AG04450 (cell line): ENCODE measurements at places on chromosomes 12 and 14. TPM values are rescaled to one million over a fixed set of nuclear protein-coding genes. Genes with fewer than 3 reads are reported as not detected.

- DNase-seq = no peak
Observed at GRCh38 chr14:85634205-85634604, 104.3 kb downstream of the FLRT2 start.

TESPA1 gene
- polyA plus RNA-seq = not detected in 2 replicates

- DNase-seq = no peak
Observed at GRCh38 chr14:75283162-75283832, 4.7 kb downstream of the FOS start.

DNA sequence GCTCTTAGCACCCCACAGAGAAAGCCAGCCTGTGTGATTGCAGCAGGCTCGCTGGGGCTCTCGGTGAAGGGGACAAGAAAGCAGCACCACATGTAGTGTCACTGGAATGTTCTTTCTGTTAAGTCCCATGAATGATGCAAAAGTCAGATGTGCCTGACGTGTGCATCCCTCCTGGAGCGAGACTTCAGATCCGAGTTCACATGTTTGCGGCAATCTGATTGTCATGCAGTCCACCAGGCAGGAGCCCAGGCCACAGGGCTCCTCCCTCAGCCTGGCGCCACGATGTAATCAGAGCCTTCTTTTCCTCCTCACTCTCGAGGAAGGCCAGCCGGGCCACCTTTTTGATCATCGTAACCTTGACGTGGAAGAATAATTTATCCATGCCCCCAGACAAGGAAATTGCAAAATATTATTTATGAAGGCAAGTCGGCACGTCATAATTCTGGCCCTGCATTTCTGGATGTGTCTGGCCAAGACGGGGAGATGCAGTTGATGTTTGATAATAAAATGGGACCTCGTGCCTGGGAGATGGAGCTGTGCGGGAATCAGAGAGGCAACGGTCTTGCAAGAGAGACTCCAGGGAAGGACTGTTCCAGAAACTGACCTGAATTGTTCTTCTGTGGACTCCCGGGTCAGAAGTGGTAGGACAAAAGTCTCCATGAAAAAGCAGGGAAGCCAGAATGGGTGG lies 214.6 kb downstream of the PHETA1 start:
- DNase-seq = no peak

GRCh38 chr12:54173066-54173726 lies 15.6 kb downstream of the SMUG1 start:
- DNase-seq = no peak

DNA sequence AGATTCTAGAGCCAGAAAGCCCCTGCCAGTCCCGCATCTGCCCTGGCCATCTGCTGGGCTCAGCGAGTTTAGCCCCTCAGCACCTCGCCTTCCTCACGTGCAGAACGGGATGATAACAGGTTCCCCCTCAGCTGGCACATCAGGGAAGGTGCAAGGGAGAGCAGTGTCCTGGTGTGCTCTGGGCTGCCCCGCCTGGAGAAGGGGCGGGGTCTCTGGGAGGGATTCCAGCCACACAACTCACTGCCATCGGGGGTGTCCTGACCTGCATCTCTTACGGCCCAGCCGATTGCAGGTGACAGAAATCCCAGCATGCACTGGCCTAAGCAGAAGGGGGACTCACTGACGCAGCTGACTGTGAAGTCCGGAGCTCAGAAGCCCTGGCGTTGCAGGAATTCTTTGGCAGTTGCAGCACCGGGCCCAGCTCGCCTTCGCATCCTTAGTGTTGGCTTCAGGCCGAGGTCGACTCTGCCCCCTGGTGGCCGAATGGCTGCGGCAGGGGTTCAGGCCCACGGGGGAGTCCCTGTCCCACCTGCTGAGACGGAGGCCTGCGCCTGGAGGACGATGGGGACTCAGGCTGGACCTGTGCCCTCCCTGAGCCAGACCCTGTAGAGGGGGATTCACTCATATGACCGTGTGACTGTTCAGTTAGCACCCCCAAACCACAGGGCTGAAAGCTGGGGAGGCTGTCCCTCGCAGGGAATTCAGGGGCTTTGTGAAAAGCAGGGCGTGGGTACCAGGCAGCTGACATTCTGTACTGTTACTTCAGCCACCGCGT lies 178.6 kb downstream of the ADGRD1 start:
- DNase-seq = no peak

DNA sequence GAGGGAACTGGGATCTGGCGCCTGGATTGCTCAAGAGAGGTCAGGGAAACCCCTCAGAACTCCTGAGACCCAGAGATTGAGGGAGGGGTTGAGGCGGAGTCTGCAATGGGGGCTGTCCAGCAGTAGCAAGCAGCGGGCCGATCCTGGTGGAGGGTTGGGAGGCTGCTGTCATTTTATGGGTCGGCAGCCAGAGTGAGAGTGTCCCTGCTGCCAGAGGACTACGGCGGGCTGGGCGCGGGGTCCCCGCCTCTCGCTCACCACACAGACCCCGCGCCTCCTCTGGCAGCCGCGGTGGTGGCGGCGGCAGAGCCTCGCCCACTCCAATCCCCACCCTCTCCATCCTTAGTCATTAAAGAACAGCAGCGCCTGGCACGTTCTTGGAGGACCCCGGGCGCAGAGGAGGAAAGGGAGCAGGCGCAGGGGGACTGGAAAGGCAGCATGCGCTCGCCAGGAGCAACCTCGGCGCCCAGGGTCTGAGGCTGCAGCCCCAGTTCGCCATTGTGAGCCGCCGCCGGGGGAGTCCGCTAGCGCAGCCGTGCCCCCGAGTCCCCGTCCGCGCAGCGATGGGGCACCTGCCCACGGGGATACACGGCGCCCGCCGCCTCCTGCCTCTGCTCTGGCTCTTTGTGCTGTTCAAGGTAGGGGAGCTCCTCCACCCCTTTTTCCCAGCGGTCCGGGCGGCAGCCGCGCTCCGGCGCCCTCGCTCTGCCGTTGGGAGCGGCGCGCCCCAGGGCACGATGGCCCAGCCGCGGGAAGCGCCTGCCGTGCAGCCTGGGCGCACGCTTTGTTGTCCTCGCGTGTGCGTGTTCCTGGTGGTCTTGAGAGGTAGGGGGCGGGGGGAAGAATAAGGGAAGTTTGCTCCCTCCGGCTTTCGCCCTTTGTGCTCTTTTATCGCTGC lies at the start of gene PTPRO:
PTPRO (plus strand) TSS at position 345 of the 898 bp plus-strand sequence.
- DNase-seq = no peak

TSHR gene
- not detected in 2 replicates for polyA plus RNA-seq

DNA sequence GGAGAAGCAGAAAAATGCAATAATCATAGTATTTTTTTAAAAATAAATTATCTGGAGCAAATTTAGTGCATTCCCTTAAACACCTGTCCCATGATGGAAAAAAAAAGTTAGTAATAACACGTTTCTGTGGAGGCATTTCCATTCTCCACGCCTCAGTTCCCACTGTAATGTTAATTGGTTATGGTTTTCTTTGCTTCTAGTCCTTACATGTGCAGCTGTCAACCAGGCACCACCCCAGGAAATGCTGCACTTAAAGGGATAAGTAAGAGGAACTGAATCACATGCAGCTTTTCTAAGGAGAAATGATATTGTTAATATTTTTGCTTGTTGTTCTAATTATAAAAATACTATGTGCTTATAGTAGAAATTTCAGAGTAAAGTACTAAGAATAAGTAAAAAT lies 240.3 kb downstream of the ZFP36L1 start:
- no peak for DNase-seq

- no peak for DNase-seq
Observed at GRCh38 chr14:39447175-39447661, 15.0 kb upstream of the FBXO33 start.

DNA sequence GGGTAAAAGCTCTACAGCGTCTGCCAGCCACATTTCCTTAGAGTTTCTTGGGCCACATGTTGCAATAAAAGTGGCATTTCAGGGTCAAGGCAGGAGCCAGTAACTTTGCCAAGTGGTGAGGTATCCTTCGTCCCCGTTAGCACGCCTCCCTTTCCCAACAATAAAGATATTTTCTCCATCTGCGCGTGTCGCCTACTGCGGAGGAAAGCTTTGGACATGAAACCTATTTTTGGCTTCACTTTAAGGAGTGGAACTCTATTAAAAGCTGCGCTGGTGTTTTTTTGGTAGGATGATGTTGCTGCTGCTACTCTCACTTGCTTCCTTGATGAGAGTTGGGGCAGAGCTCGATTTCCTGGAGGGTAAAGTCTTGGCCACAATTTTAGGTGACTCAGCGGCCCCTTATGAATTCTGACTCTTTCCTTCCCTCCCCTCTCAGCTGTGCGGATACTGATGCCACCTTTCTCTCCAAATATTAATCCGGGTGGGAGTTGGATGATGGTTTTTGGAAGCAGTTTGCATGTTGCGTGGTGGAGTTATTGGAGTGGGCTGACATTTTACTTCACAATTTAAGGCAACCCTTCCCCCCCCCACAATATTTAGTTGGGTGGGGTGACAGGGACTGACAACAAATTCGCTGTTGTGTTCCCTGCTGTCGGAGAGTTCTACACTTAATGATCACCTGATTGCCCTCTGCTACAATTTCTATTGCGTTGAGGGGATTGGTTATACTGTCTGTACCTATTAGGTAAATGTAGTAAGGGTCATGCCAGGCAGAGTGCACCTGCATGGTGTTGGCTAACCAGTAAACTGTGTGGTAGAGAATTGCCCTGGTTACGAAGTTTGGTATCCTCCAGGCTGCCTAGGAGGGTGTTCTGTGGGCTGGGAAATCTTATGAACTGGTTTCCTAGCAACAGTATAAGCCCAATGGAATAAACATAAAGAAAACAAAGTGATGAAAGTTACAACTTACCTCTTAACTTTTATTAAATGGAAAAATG lies 1.1 kb downstream of the CCDC91 start:
- no peak for DNase-seq

GRCh38 chr14:88541324-88541723 lies 13.5 kb downstream of the PTPN21 start:
- DNase-seq = no peak

CCDC197 gene
- polyA plus RNA-seq = not detected in 2 replicates

GRCh38 chr14:61631045-61631687 lies 64.1 kb upstream of the HIF1A start:
- no peak for DNase-seq

DNA sequence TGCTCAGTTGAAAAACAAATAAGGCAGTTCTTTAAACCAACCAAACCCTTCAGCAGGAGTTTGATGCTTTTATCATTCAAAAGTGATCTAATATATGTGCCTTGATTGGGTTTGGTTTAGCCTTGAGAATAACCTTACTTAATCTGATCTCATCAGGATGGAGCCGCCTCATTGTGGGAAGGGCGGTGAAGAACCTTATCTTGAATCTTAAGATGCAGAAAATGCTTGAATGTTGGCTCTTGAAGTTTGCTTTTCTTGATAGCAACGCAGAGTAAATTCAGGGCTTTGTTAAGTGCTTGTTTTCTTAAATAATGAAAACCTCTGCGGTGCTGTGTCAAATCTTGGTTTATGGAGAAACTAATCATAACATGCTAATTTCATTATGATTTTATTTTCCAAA lies 138.2 kb downstream of the MON2 start:
- no peak for DNase-seq

TGM1 gene
- polyA plus RNA-seq = 0.97 and 1.4 TPM in 2 replicates

BBS10 gene
- polyA plus RNA-seq = 13.5 and 20.0 TPM in 2 replicates

- DNase-seq = peak; percentile 68
Observed at GRCh38 chr12:92745856-92746550, 43.2 kb downstream of the PLEKHG7 start.

DNA sequence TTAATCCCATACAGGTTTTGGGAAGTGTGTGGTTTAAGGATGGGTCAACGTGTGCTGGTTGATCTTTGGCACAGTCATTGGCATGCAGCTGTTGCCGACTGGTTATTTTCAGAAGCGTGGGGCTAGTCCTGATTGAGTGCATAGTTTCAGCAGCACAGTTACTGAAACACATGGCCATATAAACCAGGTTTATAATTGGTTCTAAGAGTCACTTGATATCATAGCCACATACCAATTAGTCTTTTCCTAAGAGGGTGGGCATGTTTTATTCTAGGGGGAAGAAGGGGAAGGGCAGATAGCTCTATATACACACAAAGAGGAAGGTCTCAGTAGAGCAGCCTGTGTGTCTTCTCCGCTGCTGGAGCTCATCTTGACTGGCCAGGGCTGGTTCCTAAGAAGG lies 11.0 kb upstream of the RPS6KL1 start:
- no peak for DNase-seq

CLEC4C gene
- not detected in 2 replicates for polyA plus RNA-seq

SPTB gene
- polyA plus RNA-seq = 0.01 TPM in 1 of 2 replicates, not detected in the other
